NAMALWA (cell line): ENCODE measurements at places on chromosomes 5 and 9.

GRCh38 chr5:124888622-124889485 is 142.4 kb upstream of the ZNF608 start:
- DNase-seq: no peak

DNA sequence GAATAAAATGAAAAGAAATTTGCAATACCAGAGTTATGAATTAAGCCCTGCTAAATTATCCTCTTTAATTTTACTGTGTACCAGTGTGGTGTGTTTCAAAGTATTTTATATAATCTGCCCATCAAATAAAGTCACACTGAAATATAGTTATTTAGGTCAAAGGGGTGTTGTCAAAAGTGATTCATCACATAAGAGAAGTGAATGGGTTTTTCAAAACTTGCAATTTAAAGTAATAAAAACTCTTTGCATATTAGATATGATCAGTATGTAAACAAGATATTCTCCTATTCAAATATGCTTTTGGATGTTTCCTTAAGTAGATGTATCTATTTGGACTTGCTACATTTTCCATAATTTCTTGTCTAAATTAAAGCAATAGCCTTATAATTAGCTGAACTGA is 1183.0 kb upstream of the CDH18 start:
- no peak for DNase-seq

GRCh38 chr5:158154226-158155005 is 295.5 kb upstream of the CLINT1 start:
- no peak for DNase-seq

DNA sequence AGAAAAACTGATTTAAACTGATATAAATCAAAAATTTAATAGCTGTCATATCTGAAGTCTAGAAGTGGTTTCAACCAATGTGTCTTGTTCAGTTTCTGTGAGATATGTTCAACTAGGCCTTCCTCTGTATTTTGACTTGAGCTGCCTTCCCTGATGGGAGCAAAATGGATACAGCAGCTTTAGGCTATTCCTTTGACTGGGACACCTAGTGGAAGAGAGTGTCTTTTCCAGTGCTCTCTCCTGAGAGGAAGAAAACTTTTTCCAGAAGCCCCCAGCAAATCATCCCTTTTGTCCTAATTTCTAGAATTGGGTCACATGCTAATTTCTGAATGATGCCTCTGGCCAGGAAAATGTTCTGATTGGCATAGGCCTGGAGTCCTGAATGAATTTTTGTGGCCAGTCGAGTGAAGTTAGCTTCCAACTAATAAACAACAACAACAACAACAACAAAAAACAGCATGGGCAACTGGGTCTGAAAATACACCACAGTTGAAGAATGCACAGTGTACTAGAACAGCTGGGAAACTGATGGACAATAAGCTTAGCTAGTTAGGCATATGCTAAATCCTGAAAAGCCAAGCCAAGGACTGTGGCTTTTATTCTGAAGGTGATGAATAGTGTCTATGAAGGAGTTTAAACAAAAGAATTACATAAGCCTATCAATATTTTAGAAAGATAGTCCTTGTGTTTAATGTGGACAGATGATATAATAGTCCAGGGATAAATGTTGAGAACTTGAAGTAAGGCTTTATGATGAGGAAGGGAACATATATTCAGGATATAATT is 125.7 kb downstream of the FBN2 start:
- no peak for DNase-seq

- DNase-seq: no peak
Observed at GRCh38 chr5:142520885-142521284, 165.0 kb downstream of the FGF1 start.

- no peak for DNase-seq
Observed at GRCh38 chr9:37151812-37152211, 31.4 kb downstream of the ZCCHC7 start.

- DNase-seq: peak; percentile 60
Observed at GRCh38 chr5:147949711-147950573, 43.6 kb upstream of the C5orf46 start.

- DNase-seq: no peak
Observed at GRCh38 chr5:149572170-149572569, 9.1 kb upstream of the ARHGEF37 start.

DNA sequence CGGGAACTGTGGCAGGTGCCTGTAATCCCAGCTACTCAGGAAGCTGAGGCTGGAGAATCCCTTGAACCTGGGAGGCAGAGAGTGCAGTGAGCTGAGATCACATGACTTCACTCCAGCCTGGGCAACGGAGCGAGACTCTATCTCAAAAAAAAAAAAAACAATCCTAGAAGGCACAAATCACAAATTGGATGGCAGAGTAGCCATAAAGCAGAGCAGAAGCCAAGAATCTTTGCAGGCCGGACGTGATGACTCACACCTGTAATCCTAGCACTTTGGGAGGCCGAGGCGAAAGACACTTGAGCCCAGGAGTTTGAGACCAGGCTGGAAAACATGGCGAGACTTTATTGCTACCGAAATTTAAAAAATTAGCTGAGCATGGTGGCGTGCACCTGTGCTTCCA is 9.2 kb upstream of the FUBP3 start:
- DNase-seq: no peak

- DNase-seq: no peak
Observed at GRCh38 chr5:77743181-77743580, 33.0 kb downstream of the TBCA start.
